Purkinje cell (primary cell): ENCODE measurements at places on chromosomes 2 and 18. TPM values are rescaled to one million over a fixed set of nuclear protein-coding genes. Genes with fewer than 3 reads are reported as not detected.

RTP5 gene
- polyA plus RNA-seq, result not detected in 2 replicates

TSPYL6 gene
- polyA plus RNA-seq, result not detected in 2 replicates

WDR75 gene
- polyA plus RNA-seq, result 26.2 and 27.2 TPM in 2 replicates

EVX2 gene
- polyA plus RNA-seq, result not detected in 2 replicates

CAMKMT gene
- polyA plus RNA-seq, result 10.5 and 18.5 TPM in 2 replicates

ANKRD44 gene
- 2.4 and 4.0 TPM in 2 replicates for polyA plus RNA-seq

MAP3K2 gene
- polyA plus RNA-seq, result 5.9 and 6.3 TPM in 2 replicates

TRAK2 gene
- polyA plus RNA-seq, result 5.6 and 12.1 TPM in 2 replicates

ACVR1C gene
- polyA plus RNA-seq, result 2.6 and 4.8 TPM in 2 replicates

BOK gene
- polyA plus RNA-seq, result 1.9 TPM in 1 of 2 replicates, not detected in the other

LRRTM4 gene
- 9.6 and 21.1 TPM in 2 replicates for polyA plus RNA-seq

STEAP3 gene
- not detected in 2 replicates for polyA plus RNA-seq

IL36G gene
- not detected in 2 replicates for polyA plus RNA-seq

GREB1 gene
- 0.32 and 1.4 TPM in 2 replicates for polyA plus RNA-seq

KCNK3 gene
- polyA plus RNA-seq, result 0.16 and 0.39 TPM in 2 replicates

SKOR2 gene
- 10.3 and 17.7 TPM in 2 replicates for polyA plus RNA-seq

DUSP28 gene
- polyA plus RNA-seq, result 15.1 and 23.7 TPM in 2 replicates

KCTD1 gene
- 196 and 216 TPM in 2 replicates for polyA plus RNA-seq

FHOD3 gene
- 17.2 and 25.6 TPM in 2 replicates for polyA plus RNA-seq

POTEF gene
- not detected in 2 replicates for polyA plus RNA-seq

TUBA3D gene
- polyA plus RNA-seq, result 2.8 TPM in 1 of 2 replicates, not detected in the other

DCAF17 gene
- polyA plus RNA-seq, result 7.6 and 11.4 TPM in 2 replicates

EML6 gene
- 7.3 and 17.7 TPM in 2 replicates for polyA plus RNA-seq

SERPINB3 gene
- polyA plus RNA-seq, result not detected in 2 replicates

NEU2 gene
- polyA plus RNA-seq, result not detected in 2 replicates

GDF7 gene
- not detected in 2 replicates for polyA plus RNA-seq

UGT1A10 gene
- not detected in 2 replicates for polyA plus RNA-seq

CFAP53 gene
- 1.6 and 1.9 TPM in 2 replicates for polyA plus RNA-seq

ZSCAN30 gene
- polyA plus RNA-seq, result 5.7 and 31.3 TPM in 2 replicates

CSRNP3 gene
- polyA plus RNA-seq, result 27.2 and 27.3 TPM in 2 replicates

CCDC85A gene
- polyA plus RNA-seq, result 0.19 and 0.21 TPM in 2 replicates

CFAP65 gene
- polyA plus RNA-seq, result 2.5 TPM in 1 of 2 replicates, not detected in the other

RNF144A gene
- polyA plus RNA-seq, result 3.1 and 3.9 TPM in 2 replicates

ALPP gene
- polyA plus RNA-seq, result not detected in 2 replicates

DRC1 gene
- polyA plus RNA-seq, result not detected in 2 replicates

LTBP1 gene
- polyA plus RNA-seq, result 0.90 and 1.7 TPM in 2 replicates

STK39 gene
- polyA plus RNA-seq, result 67.7 and 99.3 TPM in 2 replicates

SLC38A11 gene
- polyA plus RNA-seq, result 1.0 TPM in 1 of 2 replicates, not detected in the other

LINC00305 gene
- polyA plus RNA-seq, result not detected in 2 replicates

ABCG8 gene
- polyA plus RNA-seq, result 1.1 TPM in 1 of 2 replicates, not detected in the other

KRTCAP3 gene
- polyA plus RNA-seq, result 2.8 and 12.7 TPM in 2 replicates

MYO7B gene
- not detected in 2 replicates for polyA plus RNA-seq

ATOH8 gene
- polyA plus RNA-seq, result not detected in 2 replicates

LAPTM4A gene
- polyA plus RNA-seq, result 31.0 and 32.7 TPM in 2 replicates

FBXO11 gene
- polyA plus RNA-seq, result 42.9 and 62.0 TPM in 2 replicates

FAM124B gene
- 2.5 and 2.8 TPM in 2 replicates for polyA plus RNA-seq

SMIM21 gene
- not detected in 2 replicates for polyA plus RNA-seq
